CD4-positive, alpha-beta T cell treated with Interleukin-2 at 100 ng/mL for 4 hours (primary cell): ENCODE measurements at places on chromosomes 7 and 10.

- no peak for DNase-seq
Observed at GRCh38 chr7:94301024-94301586, 93.6 kb upstream of the COL1A2 start.

GRCh38 chr10:100742936-100743335, 2.4 kb upstream of the PAX2 start:
- DNase-seq: no peak

GRCh38 chr7:139124084-139124914, 14.8 kb upstream of the ZC3HAV1 start:
- DNase-seq: no peak

- DNase-seq: peak; percentile 79
Observed at GRCh38 chr10:67884842-67885670, 600 bp downstream of the SIRT1 start.

DNA sequence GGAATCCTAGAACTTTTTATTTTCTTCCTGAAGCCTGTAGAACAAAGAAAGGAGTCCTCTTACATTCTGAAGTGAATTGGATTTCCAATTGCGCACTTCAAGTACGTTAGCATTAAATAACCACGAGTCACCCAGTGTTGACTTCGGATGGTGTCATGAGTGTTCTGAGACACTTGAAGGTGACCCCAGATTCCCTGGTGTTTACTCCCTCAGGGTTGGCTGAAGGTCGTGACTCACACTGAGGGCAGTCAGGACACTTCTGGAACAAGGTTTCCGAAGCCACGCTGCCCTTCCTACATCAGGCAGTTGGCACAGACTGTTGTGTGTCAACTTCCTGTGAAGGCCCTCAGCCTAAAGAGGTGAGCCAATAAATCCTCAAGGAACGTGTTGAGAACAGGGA, 186.6 kb upstream of the CELF2 start:
- DNase-seq: no peak

DNA sequence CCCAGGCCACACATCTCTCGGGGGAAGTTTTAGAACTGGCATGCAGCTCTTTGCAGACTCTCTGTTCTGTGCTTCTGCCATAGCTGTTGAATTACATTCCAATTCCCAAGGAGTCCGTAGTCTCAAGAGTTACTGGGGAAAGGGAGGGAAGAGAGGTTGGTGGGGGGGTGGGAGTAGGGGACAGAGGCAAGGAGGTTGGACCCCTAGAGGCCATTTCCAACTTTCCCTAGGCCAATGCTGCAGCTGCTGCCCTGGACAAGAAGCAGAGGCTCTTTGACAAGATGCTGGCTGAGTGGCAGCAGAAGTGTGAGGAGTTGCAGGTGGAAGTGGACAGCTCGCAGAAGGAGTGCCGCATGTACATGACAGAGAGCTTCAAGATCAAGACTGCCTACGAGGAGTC, 23.8 kb downstream of the MYH16 start:
- DNase-seq: no peak

GRCh38 chr7:158286210-158286609, 301.4 kb downstream of the PTPRN2 start:
- DNase-seq: no peak

DNA sequence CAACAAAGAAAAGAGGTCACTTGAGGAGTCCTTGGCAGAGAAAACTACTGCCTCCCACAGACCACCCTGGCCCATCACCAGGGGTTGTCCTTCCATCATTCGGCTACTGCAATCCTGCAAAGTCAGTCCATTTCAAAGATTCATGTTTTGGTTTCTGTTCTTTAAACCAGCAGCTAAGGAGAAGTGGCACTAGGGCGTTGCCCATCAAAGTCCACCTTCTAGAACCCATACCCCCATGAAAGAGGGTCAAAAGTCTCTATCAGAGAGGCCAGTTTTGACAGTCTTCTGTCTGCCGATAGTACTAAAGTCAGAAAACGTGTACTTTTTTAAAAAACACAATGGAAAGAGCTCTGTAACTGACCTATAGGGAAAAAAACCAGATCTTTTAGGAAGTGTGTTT, 14.4 kb downstream of the CCDC6 start:
- DNase-seq: no peak

- DNase-seq: no peak
Observed at GRCh38 chr7:36381056-36381455, 8.6 kb upstream of the ANLN start.

GRCh38 chr7:37411444-37412034, 37.1 kb downstream of the ELMO1 start:
- peak; percentile 57 for DNase-seq

GRCh38 chr10:102631525-102632393, 12.5 kb upstream of the TRIM8 start:
- DNase-seq: no peak

GRCh38 chr7:151078233-151079040, 2.2 kb downstream of the FASTK start:
- DNase-seq: no peak

- DNase-seq: no peak
Observed at GRCh38 chr7:219581-220150, 27.3 kb downstream of the FAM20C start.

- DNase-seq: no peak
Observed at GRCh38 chr10:75029857-75030256, 81.6 kb upstream of the SAMD8 start.

DNA sequence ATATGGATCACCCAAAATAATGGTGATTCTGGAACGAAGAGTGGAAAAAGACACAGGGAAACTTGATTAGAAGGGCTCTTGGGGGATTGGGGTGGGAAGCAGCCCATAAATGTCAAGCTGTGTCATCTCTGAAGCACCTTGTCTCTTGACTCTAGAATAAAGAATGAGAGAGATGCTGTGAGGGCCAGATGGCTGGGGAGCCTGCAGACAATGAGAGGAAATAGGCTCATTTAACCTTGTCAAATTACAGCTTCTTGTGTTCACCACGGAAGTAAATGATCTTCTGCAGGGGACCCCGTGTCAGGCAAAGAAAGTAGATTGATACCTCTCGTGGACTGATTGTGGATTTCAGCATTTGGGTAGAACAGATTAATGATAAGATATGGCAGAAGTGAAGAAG, 159.3 kb downstream of the ST7 start:
- DNase-seq: no peak

DNA sequence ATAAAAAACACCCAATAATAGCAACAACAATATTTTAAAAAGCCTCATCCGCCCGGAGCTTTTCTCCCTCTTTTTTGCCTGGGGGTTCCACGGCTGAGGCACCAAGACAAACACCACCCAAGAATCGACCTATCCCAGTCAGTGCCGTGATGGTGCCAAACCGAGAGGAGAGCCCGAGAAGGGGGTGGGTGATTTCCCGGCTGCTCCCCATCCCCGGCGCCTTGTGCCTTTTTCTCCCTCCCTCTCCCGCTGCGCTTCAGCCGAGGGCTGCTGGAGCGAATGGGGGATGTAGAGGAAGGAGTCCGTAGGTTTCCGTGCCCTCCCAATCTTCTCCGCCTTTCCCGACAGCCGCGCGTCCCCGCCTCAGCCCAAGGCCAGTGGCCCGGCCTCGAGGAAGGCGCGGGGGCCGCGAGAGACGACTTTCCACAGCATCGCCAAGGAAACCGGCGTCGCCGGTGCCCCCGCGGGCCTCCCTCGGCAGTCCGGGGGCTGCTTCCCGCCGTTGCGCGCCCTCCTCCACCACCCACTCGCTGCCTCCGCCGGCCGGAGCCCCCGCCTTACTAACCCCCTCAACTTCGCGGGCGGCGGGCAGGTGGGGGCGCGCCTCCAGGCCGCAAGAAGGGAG, 1.3 kb downstream of the EGR2 start:
- no peak for DNase-seq

GRCh38 chr10:43644252-43644651, 4.4 kb downstream of the ZNF32 start:
- no peak for DNase-seq

DNA sequence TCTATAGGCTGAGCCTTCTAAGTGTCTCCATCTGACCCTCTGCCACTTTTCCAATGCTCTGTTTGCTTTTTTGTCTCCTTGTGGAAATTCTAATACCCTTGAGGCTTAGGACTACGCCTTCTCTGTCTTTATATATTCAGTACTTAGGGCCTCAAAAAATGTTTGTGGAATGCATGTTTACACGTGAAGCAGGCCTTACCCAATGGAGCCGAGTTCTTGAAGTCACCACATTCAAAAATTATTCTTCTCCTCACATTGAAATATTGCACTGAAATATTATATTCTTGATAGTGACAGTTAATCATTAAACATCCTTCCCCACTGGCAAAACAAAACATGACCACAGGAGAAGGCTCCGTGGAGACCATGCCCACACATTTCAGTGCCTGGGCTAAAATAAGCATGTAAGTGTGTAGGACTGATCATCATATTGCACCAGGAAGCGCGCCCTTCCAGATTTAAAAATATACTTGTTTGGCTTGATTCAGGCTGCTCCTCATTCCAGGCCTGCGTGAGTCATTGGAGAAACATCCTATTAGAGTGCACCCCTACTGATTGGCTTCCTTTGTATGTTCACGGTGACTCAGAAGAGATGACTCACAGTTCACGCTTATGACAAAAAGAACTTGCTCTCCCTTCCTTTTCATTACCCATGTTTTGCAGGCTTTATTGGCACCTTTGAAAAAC, 307.4 kb upstream of the AOAH start:
- peak; percentile 49 for DNase-seq

- no peak for DNase-seq
Observed at GRCh38 chr10:44587488-44588318, 202.8 kb upstream of the CXCL12 start.

DNA sequence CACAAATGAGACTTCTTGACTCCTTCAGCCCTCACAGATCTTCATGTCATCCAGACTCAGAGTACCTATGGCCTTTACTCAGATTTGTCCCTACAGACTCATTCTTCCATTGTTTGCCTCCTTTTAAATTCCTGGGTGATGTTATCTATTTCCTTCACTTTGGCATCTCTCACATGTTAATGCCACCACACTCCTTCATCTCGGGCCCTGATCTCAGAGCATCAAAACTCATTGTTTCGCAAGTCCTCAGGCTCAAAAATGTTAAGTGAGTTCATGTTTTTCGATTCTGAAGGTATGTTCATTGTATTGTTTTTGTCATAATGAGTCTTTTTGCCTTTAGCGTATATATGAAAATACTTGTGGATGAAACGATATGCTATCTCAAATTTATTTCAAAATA, 62.3 kb upstream of the AHR start:
- DNase-seq: no peak
